M059J (cell line): ENCODE measurements at places on chromosomes 3 and 15.
A peak's percentile ranks its signal among the peaks of the same experiment; 100 is the strongest.

- no peak for DNase-seq
Observed at GRCh38 chr15:100889385-100890050, 9.9 kb downstream of the ALDH1A3 start.

DNA sequence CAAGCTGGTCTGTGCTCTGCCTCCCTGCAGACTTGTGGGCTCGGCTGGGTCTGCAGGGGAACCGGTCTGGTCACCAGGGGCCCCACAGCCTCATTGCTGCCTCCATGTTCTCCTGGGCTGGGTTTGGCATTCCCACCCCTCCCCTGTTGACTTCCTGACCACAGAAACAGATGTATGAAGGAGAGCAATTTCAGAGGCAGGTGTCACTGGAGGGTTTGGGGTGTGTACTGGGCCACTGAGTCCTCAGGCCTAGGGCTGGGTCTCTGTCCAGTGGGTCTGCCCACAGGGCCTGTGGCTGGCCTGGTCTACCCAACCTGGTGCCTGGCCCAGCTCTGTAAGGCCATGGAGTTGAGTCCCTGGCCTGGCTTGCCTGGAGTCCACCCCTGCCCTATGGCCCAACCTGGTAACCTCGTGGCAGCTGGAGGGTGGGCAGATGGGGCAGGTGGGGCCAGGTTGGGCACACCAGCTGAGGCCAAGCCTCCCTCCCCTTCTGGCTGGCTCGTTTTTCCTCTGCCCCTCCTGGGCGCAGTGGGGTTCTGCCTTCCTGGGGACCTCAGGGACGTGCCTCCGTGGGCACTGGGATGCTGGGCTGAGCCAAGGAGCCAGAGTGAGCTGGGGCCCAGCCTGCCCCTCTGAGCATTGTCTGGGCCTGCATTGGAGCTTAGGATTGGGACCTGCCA, 20.8 kb downstream of the PLXNA1 start:
- no peak for DNase-seq

- no peak for DNase-seq
Observed at GRCh38 chr3:99970198-99970597, 144.1 kb downstream of the FILIP1L start.

- peak; percentile 83 for DNase-seq
Observed at GRCh38 chr15:84600331-84600686, 500 bp upstream of the ZSCAN2 start.

GRCh38 chr3:70040386-70040785, 40.9 kb downstream of the SAMMSON start:
- DNase-seq: no peak
